ENCODE measurements at places on chromosomes 5 and 9.
A peak's percentile ranks its signal among the peaks of the same experiment; 100 is the strongest.

DNA sequence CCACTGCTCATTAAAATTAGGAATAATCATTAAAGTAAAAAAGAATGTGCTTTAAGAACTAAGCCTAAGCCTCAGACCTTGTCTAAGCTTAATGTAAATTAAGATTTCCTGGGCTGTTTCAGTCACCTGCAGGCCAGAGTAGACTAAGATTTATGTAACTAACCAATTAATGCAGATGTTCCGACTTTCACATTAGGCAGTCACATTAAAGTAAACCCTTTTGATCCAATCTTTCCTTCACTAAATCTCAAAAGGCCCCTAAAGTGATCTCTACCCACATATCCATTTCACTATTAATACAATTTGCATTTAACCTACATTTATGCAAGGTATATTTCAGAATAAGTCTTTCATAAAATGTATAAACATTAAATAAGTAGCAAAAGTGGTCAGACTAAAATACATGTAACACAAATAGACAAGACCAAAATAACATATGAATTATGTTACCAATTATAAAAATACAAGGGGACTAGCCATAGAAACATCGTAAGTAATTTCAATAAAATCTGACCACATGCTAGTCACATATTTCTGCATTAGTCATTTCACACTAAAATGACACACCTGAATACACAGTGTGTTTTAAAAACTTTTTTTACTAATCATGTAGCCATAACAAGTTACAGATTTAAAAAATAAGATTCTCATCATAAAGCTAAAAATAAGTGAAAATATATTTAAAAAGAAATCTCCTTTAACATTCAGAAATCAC is 7.7 kb downstream of the NR3C1 start:
- DNase-seq, result no peak

DNA sequence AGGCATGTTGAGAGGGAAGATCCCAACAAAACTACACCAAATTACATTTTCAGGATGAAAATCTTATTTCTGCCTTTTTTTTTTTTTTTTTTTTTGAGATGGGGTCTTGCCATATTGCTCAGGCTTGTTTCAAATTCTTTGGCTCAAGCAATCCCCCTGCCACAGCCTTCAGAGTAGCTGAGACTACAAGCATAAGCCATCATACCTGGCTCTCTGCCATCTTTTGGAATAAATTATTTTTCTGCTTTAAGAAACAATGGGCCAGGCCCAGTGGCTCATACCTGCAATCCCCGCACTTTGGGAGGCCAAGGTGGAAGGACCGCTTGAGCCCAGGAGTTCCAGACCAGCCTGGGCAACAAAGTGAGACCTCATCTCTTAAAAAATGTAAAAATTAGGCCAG is 14.3 kb downstream of the AFF4 start:
- no peak for DNase-seq

- DNase-seq, result no peak
Observed at GRCh38 chr9:5945112-5945511, 54.4 kb downstream of the MLANA start.

DNA sequence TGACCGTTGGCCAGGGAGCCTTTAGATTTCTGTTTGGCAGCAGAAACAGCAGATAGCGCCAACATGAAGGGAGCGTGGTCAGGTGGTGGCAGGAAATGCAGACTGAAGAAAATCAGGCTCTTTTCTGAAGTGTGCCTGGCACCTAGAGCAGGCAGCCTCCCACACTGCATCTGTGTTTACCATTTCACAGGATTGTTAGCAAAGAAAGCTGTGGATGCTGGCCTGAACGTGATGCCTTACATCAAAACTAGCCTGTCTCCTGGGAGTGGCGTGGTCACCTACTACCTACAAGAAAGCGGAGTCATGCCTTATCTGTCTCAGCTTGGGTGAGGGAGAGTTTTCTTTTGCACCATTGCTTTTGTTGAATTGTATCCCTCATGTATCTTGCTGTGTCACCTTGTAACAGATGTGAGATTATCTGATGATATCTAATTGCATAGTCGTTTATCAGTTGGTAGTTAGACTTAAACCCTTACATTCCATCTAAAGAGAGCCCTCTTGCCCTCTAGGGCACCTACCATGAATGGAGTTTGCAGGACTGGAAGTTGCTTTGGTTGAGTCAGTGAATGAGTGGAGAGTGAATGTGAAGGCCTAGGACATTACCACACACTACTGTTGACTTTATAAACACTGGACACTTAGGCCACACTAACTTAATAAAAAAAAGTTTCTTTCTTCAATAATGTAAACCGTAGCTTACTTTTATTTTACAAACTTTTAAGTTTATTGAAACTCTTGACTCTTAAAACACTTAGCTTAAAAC is 42.8 kb downstream of the ACO1 start:
- DNase-seq, result no peak

GRCh38 chr5:3546028-3546427 is 49.6 kb upstream of the IRX1 start:
- DNase-seq, result no peak

- no peak for DNase-seq
Observed at GRCh38 chr5:11785771-11786352, 118.4 kb downstream of the CTNND2 start.

- no peak for DNase-seq
Observed at GRCh38 chr9:99377790-99378775, 156.0 kb downstream of the SEC61B start.

DNA sequence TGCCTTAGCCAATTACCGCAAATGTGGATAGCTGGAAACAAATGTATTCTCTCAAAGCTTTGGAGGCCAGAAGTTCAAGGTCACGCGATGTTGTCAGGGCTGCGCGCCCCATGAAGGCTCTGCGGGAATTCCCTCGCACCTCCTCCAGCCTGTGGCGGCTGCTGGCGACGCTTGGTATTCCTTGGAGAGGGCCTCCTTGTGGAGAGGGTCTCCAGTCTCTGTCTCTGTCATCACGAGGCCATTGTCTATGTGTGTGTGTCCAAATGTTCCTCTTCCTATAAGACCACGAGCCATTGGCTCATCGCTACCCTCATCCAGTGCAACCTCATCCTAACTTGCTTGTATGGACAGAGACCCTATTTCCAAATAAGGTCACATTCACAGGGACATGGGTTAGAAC is 97.5 kb downstream of the ANKRD33B start:
- DNase-seq, result no peak

DNA sequence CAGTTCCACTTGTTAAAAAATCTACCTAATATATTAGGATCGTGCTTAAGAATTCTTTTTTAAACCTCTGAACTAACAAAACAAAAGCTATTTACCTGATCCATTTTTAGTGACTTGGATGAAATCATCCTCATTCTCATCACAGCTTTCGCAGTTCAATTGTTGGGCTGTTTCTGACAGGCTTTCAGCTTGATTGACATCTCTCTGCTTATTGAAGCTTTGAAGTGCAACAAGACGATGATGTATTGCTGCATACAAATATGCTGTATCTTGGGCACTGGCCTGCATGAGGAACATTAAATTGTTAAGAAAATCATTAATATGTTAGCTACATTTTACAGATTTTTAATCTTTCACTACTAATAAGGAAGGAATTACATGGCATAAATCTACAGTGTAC is 9.5 kb upstream of the NADK2 start:
- no peak for DNase-seq

GRCh38 chr5:93583439-93583767 is 381 bp downstream of the NR2F1 start:
- no peak for DNase-seq

- DNase-seq, result no peak
Observed at GRCh38 chr5:79794347-79794746, 104.7 kb downstream of the CMYA5 start.

- DNase-seq, result no peak
Observed at GRCh38 chr5:168110384-168110783, 181.1 kb upstream of the WWC1 start.

DNA sequence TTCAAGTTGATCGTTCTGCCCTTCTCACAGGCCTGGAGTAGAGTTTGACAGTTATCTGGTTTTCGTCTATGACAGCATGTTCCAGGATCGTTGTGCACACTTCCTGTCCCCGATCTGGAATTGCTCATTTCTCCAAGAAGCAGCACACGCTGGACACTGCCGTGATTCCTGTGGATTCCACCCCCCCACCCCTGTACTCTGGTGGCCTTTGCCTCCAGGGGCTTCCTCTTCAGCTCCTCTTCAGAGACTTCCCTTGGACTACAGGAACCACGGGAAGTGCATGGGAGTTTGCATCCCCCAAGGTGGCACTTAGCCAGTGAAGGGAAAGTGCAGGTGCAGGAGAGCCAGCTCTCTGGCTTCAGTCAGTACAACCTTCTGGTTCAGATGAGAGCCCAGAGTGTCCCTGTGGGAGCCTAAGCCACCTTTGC is 160.7 kb downstream of the CACNA1B start:
- no peak for DNase-seq

DNA sequence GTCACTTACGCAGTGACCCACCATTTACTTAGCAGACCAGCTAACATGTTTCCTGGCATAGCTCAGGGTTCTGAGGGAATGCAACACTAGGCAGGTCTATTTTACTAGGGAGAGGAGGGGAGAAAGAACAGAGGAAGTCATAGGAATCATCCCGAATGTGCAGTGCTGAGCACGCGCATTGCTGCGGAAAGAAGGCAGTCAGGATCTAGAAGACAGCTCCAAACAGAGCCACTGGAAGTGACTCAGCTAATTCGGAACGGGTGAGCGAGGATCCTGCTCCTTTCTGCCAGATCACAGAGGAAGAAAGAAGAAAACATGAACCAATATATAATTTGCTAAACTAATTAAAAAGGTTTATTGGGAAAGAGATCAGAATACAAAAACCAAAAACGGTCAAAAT is 339.8 kb downstream of the EFNA5 start:
- no peak for DNase-seq

- peak; percentile 38 for DNase-seq
Observed at GRCh38 chr9:73023025-73023541, 70.2 kb upstream of the ALDH1A1 start.

GRCh38 chr5:125175348-125176004 is 429.0 kb upstream of the ZNF608 start:
- DNase-seq, result no peak

DNA sequence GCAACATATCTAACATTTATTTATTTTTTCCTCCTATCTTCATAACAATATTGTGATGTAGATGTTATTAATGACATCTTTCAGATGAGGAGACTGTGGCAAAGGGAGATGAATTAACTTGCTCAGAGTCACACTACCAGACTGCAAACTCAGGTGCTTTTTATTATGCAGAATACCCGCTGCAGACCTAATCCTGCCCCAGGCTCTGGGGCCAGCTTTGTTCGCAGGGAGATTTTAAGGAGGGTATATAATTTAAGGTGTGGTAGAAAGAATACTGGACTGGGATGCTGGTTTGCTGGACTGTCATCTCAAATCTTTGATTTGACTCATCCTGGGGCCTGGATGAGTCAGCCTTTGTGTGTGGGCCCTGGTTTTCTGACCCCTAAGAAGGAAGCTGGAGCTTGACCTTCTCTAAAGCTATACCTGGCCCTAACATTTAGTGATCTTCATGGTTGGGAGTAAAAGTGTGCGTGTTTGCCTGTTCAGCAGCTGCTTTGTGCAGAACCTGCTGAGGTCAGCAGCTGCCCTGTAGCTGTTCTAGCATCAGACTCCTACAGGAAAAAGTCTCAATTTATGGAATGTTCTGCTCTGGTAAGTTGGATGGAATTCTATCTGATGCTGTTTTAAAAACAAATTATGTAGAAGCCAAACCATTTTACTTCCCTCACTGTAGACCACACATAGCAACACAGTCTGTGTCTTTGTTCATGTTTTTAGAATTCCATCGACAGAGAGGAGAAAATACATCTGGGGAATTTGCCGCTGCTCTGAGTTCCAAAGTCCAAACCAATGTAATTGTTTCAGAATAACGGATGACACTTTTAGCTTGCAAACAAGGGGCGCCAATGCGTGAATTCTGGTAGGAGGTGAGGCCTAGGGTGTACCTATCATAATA is 4.5 kb downstream of the SLC36A1 start:
- no peak for DNase-seq

DNA sequence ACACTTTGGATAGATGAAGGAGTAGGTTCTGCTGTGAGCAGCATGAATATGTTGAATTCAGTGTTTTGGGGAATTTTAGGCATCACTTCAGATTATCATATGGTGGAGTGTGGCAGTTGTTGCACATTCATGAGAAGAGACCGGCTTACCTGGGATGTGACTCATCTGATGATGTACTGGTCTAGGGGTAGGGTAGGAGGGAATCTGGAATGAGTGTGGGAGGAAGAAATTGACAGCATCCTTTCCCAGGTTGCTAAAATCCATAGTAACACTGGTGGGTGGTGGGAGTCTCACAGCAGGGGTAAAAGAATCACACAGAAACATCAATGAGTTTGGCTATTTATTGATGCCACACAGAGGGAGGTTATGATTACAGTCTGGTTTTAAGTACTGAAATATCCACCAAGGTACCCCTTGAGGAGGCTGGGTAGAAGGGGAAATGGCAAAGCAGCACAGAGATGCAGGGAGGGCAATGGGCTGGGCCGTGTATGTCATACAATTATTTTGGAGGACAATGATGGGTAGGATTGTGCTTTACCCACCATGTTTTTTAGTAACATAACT is 82.5 kb downstream of the TARS1 start:
- no peak for DNase-seq

- no peak for DNase-seq
Observed at GRCh38 chr9:124282442-124283227, 24.9 kb downstream of the NEK6 start.

DNA sequence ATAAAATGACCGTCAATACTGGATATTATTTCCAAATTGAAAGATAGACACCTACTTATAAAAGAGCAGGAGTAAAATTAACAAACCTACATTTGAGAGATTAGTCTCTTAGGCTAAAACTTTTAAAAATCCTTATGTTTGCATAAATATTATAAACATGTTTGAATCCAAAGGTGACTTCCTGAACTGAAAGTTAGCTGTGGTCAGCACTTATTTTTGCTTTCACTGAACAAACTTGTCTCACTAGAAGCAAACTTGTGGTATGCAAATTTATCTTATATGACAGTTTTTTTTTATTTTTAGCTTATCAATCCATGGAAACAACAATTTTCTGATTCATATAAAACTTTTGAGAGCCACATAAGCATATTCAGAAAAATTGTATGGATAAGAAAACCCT is 502.6 kb upstream of the COX7C start:
- DNase-seq, result no peak

All from AG09319 (cell line).